ENCODE measurements at places on chromosomes 3 and 15. TPM values are rescaled to one million over a fixed set of nuclear protein-coding genes. Genes with fewer than 3 reads are reported as not detected.

The TGM4 gene
- 0.07 TPM for total RNA-seq

The GXYLT2 gene
- 0.64 TPM for total RNA-seq

The PLCH1 gene
- total RNA-seq: not detected

The ALCAM gene
- total RNA-seq: 126 TPM

The SLC9C1 gene
- not detected for total RNA-seq

The GOLGA6D gene
- not detected for total RNA-seq

The NR1I2 gene
- 0.05 TPM for total RNA-seq

The ZNF501 gene
- total RNA-seq: 3.7 TPM

The MUSTN1 gene
- total RNA-seq: not detected

The GPR149 gene
- total RNA-seq: not detected

The NR2E3 gene
- total RNA-seq: not detected

The SLC22A14 gene
- not detected for total RNA-seq

The WDR49 gene
- not detected for total RNA-seq

The HRH1 gene
- total RNA-seq: 11.2 TPM

The CCNDBP1 gene
- total RNA-seq: 59.1 TPM

The RNU5B-1 gene
- total RNA-seq: not detected

The SLC12A8 gene
- 0.74 TPM for total RNA-seq

The P2RY12 gene
- total RNA-seq: not detected
